CD4-positive, alpha-beta T cell treated with Interleukin-2 at 100 ng/mL for 4 hours (primary cell): ENCODE measurements at places on chromosomes 3 and 15.
A peak's percentile ranks its signal among the peaks of the same experiment; 100 is the strongest.

GRCh38 chr3:197024881-197025735 lies 4.5 kb downstream of the MELTF start:
- DNase-seq = no peak

DNA sequence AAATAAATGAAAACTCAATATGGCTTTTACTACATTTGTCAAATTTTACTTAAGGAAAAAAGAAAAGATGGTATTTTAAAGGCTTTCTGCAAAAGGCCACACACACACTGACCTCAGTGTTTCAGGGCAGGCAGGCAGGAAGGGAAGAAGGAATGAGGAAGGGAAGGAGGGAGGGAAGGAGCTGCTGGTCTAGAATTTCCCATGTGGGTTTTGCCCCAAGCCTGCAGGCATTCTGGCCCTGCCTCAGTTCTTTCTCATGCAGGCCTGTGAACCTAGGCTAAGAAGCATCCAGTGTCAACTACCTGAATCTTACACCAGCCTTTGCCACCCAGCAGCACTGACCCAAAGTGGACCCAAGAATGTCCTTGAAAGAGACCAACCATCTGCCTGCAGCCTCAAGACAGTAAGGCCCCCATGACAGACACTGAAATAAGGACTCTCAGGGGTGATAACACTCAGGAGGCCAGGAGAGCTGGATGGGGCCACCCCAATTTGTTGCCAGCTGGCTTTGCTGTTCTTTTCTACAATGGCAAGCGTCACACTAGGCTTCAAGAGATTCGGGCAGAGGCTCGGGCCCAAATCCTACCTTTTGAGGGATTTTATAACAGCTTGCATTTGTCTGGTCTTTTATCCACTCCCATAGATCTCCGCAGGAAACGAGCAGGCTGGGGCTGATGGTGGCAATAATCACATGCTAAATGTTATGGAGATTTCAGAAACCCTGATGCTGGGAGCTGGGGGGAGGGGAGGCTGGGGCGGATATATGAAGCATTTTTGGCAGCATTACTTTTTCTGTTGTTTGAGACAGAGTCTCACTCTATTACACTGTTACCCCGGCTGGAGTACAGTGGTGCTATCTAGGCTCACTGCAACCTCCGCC lies 51.4 kb downstream of the XXYLT1 start:
- DNase-seq = no peak

DNA sequence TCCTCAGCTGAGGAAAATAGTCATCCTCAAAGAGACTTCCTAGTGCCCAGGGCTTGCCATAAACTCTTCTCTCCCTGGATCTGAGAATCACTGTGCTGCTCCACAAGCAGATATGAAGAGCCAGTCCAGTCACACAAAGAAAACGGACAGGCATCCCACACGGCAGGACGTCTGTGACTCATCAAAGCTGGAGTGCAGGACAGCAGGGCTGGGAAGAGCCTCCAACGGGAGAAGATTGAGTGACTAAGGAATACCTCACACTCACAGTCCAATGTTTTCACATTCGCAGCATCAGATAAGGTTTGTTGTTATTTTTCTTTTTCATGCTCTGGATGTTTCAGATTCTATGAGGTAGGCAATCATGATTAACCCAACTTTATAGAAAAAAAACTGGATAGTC lies 57.8 kb downstream of the NEK10 start:
- no peak for DNase-seq

GRCh38 chr3:50612970-50613846 lies 1.6 kb upstream of the CISH start:
- peak; percentile 42 for DNase-seq

DNA sequence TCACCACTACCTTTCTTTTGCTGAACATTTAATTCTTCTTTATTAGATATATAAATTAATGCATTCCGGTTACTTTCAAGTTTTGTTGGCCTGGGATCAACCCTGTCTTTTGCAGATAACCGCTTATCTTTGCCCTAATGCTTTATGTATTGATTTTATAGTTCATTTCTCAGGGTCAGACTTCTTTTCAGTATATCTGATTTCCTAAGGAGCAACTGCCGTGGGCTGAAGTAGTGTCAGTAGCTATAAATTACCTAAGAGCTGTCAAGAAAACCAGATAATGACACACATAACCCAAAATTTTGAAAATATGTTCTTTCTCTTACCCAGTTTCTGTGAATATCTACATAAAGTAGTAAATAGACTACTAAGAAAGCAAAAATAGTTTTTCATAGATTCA lies 38.0 kb downstream of the COL6A5 start:
- DNase-seq = no peak

DNA sequence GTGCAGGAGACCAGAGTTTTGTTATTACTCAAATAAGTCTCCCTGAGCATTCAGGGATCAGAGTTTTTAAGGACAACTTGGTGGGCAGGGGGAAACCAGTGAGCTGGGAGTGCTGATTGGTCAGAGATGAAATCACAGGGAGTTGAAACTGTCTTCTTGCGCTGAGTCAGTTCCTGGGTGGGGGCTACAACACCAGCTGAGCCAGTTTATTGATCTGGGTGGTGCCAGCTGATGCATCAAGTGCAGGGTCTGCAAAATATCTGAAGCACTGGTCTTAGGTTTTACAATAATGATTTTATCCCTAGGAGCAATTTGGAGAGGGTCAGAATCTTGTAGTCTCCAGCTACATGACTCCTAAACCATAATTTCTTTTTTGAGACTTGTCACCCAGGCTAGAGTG lies 13.8 kb upstream of the ZNF662 start:
- no peak for DNase-seq

DNA sequence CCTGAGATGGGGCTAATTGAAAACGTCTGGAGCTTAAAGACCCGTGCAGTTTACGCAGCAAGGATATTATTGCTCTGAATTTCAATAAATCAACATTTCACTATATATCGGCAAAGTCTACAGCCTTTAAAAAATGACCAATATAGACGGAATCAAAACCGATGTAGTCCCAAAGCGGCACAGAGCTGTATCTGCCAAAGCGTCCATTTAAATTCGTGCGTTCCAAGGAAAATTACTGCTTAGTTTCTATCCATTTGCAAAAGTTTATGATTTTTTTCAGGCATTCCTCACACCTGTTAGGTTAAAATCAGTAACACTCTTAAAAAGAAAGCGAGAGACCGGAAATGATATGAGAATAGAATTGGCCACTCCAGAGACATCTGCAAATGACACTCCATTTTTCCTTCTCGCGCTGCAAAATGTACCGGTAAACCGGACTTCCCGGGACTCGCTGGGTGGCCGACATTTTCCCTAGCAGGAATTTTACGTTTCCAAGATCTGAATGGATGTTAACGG lies 777 bp upstream of the EIF4A2 start:
- no peak for DNase-seq

- peak; percentile 30 for DNase-seq
Measured at GRCh38 chr15:60722328-60723112, 243.6 kb upstream of the ICE2 start.

DNA sequence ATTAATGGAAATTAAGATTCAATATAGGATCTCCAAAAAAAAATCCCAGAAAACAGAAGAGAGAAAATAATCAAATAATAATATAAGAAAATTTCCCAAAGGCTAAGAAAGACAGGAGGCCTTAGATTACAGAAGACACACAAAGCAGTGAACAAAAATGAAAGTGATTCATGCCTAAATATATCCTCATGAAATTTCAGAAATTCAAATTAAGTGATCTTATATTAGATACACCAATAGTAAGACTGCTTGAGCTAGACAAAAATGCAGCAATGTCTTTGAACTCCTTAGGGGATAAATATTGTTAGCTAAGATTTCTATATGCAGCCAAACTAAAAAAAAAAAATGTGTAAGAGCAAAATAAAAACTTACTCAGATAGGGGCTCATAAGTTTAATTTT lies 44.6 kb upstream of the ARPP21 start:
- no peak for DNase-seq

DNA sequence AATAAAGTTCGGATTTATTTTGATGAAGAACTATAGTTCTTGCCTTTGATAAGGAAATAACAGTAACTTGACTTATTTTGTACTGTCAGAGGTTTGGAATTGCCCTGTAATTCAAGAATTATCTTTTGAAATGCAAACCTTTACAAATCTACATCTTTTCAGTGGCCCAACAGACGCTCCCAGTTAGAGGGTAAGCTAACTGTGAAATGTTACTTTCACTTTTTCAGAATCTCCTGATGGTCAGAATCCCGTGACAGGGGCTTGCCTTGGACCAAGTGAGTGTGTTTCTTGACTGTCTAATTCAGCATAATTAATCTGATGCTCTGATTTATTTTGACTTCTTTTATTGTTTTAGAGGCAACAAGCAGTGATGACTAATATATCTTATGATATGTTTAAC lies 262.5 kb downstream of the PLOD2 start:
- no peak for DNase-seq
